NCI-H2107 (cell line): ENCODE measurements at places on chromosomes 12 and 14.

GRCh38 chr14:56300495-56300894 is 182.3 kb downstream of the PELI2 start:
- DNase-seq, result no peak

DNA sequence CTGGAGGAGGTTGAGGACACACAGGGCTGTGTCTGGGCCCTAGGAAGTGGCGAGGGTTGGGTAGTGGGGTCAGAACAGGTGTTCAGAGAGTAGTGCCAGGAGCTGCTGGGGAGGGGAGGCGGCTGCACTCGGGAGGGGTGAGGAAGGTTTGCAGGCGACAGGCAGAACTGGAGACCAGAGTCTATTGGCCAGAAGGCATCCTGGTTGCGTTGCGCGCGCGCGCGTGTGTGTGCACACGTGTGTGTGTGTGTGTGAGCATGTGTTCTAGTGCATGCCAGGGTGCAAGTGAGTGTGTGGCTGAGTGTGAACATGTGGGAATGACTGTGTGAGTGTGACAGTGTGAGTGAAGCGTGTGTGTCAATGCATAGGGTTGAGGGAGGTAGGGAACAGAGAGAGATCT is 86.4 kb downstream of the CCDC92 start:
- DNase-seq, result no peak

DNA sequence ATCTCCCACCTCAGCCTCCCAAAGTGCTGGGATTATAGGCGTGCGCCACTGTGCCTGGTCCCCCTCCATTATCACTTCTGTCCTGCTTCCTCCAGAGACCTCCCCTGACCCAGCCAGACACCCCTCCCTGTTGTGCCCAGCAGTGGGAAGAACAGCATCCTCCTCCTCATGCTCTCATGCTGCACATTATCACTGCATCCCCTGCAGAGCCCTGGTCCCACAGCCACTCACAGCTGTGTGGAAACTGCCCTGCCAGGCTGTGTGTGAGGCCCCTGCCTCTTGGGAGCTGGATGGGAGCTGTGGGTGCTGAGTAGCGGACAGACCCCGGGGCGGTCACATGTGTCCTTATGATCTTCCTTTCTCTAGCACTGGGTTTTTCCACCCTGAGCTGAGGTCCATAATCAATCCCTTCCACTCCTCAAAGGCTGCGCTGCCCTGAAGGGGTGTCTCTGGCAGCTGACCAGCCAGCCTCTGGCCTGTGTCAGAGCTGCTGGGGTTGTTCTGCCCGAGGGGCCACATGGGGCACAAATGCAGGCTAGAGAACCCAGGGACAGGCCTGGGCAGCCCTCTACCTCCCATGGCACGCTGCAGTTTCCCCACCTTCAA is 9.2 kb downstream of the HIP1R start:
- DNase-seq, result no peak

GRCh38 chr14:69612014-69612782 is 802 bp downstream of the SUSD6 start:
- DNase-seq, result no peak

GRCh38 chr12:130540376-130540775 is 175.7 kb downstream of the RIMBP2 start:
- DNase-seq, result no peak
